Liver (tissue), 10 donors: ENCODE measurements at places on chromosomes 1 and 21. TPM values are rescaled to one million over a fixed set of nuclear protein-coding genes. Genes with fewer than 3 reads are reported as not detected.

- no peaks in the 10 kb centered on the region for H3K36me3 ChIP-seq
- H3K27me3 ChIP-seq, result no peaks in the 10 kb centered on the region
- no peak for DNase-seq
- peaks cover 5% of the 10 kb centered on the region for H3K4me1 ChIP-seq
These were observed 146.5 kb downstream of the EIF4G3 start for GRCh38 chr1:21030181-21030580.

GRCh38 chr1:76037324-76037723, 37.2 kb upstream of the ST6GALNAC3 start:
- no peaks in the 10 kb centered on the region for H3K36me3 ChIP-seq
- H3K4me1 ChIP-seq, result no peaks in the 10 kb centered on the region
- DNase-seq, result no peak
- H3K27ac ChIP-seq, result no peak overlapping the region
- H3K27me3 ChIP-seq, result no peaks in the 10 kb centered on the region
- H3K4me3 ChIP-seq, result no peak overlapping the region

GRCh38 chr1:61851849-61852669, 109.8 kb downstream of the PATJ start:
- no peaks in the 10 kb centered on the region for H3K4me1 ChIP-seq
- no peaks in the 10 kb centered on the region for H3K36me3 ChIP-seq
- H3K27me3 ChIP-seq, result no peaks in the 10 kb centered on the region
- H3K27ac ChIP-seq, result no peak overlapping the region
- no peak for DNase-seq

DNA sequence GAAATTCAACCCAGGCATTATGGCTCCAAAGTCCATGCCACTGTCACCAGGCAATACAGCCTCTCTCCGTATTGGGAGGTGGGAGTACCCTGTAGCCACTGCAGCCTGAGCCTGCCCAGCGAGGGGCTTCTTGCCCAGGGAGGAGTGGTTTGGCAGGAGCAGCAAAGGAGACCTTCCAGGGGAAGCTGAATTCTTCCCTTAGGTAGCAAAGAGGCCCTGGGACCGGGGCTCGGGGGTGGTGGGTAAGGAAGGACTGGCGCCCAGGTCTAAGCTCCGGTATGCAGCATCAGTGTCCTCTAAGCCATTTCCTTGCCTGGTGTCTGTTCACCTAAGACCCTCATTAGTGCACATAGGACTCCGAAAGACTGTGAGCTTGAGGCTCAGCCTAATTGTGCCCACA, 17.0 kb downstream of the TNNT2 start:
- no peak overlapping the region for H3K27ac ChIP-seq
- H3K27me3 ChIP-seq, result no peaks in the 10 kb centered on the region
- no peaks in the 10 kb centered on the region for H3K36me3 ChIP-seq
- DNase-seq, result no peak

DNA sequence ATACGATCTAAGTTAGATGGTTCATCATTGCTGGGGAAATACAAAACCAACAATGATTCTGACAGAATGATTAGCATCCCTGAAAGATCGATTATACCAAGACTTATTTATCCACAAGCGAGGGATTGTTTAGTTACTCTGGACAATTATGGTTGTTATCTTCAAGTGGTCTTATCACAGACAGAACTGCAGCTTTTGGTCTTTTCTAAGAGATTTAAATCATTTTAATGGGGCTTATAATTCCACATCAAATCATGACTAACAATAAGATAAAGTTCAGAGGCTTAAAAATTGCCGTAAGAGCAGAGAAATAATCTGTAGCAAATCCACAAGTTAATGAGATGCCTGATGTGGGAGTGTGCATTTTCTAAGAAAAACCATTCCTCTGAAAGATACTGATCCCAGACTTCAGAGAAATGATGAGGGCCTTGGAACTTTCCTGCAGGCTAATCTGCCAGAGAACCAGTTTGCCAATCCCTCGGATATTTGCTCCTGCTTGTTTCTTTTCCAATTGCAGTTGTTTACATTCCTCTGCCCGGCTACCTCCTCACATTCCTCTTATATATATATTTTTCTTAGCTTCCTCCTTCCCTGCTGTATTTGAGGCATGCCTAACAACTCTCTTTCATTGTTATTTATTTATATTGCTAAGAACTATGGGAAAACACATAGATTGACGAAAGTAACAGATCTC, 134.8 kb downstream of the BACH1 start:
- no peak for DNase-seq
- no peaks in the 10 kb centered on the region for H3K27me3 ChIP-seq
- no peaks in the 10 kb centered on the region for H3K4me1 ChIP-seq
- no peak overlapping the region for H3K27ac ChIP-seq

Gene STIL
- total RNA-seq, result 0.84 TPM
